NCI-H187 treated with DMSO at 0.1 percent for 48 hours (cell line): ENCODE measurements at places on chromosomes 13 and 19.

DNA sequence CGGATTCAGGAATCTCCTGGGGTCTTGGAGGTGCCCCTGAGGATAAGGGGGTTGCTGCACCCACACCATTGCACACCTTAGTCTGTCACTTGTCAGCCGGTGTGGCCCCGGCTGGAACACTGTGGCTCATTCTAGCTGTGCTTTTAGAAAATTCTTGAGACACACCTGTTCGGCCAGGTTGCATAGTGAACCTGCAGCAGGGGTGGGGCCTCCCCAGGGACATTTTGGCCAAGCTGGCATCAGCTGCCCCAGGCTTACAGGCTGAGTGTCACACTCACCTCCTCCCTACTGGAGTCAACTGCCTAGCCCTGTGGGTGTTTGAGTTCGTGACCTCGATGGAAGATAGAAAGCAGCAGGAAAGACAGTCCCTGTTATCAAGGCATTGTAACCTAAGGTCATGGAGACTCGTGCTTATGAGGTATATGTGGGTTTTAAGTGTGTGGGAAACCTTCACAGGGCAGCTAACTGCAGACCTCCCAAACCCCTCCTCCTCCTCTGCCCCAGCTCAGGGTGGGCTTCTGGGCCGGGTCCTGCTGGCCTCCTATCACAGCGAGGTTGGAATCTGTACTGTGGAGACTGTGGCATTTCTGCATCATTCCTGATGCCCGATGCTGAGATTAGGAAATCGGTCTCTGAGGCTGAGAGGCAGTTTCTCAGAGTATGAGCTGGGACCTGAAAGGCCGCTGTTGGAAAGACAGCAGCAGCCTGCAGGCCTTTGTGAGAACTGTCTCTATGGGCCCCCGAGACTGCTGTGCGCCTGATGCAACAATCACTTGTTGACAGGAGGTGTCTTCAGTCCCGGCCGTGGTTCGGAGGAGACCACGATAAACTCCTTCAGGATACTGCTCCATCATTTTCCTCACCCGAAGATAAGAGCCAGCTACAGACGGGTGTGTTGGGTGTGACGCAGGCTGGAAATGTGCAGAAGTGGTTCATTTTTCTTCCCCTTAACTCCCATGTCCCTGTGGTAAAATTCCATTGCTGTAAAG, 72.2 kb downstream of the ATP11A start:
- no peak for DNase-seq

DNA sequence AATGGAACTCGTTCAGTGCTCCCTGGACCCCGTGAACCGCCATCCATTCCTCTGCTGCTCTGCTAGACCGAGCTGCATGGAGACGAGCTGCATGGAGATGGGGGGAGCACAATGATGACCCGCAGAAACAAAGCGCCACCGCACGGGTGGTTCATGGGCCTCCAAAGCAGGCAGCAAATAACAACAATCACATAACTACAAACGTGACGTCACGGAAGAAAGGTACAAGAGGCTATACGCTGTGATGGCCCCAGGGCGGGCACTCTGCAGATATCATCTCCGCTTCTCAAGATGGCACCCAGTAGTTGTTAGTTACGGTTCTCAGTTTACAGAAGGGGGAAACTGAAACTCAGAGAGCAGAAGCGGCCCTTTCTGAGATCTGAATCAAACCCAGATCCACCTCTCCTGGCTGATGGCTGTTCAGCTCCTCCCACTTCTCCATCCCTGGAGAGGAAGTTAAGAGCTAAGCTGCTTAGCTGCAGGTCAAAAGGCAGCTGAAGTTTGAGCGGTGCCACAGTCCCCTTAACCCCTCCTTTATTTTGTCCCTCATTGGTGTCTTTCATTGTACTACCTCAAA, 1.7 kb downstream of the ATP13A1 start:
- no peak for DNase-seq

DNA sequence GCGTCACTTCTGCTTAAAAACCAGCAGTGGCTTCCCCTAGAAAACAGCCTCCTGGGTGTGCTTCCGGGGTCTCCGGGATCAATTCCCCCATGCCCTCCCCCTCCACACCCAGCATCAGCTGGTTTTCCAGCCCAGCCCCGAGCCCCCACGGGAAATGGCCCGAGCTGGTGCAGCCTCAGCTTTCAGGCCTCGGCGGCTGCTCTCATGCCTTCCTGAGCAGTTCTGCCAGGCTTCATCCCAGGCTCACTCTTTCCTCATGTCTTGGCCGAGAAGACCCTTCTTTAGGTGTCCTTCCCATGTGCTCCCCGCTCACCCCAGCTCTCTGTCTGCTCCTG, 103.1 kb upstream of the RNF113B start:
- DNase-seq, result no peak

GRCh38 chr13:107743526-107743925, 471.8 kb downstream of the LIG4 start:
- DNase-seq, result no peak

DNA sequence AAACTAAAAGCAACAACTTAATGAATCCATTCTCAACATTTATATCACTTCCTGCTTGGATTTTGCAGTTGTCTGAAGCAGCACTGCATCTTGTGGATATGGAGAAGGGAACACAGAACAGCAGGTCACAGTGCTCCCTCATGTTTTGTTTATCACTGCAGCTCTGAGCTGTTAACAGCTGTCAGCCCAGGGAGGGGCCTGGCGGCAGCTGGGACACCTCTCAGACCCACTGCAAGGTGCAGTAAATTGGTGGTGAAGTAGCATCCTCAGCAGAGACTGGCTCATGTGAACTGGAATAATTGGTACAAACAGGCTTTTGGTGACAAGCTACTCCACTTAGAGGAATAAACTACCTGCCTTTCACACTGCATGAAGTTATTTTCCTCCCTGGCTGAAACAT, 170.4 kb downstream of the LIG4 start:
- peak; percentile 12 for DNase-seq
